ENCODE measurements at places on chromosomes 12 and 14.

DNA sequence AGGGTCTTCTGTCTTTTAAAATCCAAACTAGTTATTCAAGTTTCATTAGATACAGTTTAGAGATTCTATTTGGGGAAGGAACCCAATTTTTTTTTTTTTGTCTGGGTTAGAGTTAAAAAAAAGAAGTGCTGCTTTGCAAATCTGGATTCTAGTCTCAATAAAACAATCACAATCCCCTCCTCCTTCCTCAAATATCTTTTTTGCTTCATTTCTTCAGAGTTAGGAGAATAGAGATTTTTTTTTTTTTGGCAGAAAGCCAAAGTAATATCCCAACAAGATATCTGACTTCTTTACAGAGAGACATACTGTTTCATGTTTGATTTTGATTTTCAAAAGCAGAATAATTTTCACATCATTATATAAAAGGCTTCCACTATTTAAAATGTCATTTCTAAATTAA, 201.9 kb downstream of the FOXN3 start:
- no peak for DNase-seq

GRCh38 chr12:46717868-46718267, 107.9 kb downstream of the SLC38A4 start:
- DNase-seq: no peak

DNA sequence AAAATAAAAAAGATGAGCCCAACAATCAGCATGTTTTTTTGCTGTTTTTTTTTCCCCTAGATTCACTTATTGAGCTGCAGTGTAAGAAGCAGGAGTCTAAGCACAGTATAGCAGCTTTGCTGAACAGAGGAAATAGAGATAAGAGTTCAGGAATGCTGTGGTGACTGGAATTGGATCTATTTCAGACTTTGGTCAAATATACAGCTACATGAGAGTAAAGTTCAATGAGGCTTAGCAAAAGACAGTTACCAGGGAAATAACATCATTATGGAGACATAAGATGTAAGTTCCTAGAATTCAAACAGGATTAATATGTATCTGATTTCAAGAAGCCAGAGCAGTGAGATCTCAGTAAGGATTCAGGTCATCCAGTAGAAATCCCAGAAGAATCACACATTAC, 613.0 kb downstream of the RPS29 start:
- no peak for DNase-seq

- no peak for DNase-seq
Measured at GRCh38 chr12:46452061-46452615, 79.6 kb upstream of the SLC38A2 start.

- DNase-seq: no peak
Measured at GRCh38 chr14:50798048-50798421, 32.9 kb downstream of the NIN start.

GRCh38 chr14:51014625-51015024, 70.3 kb upstream of the PYGL start:
- no peak for DNase-seq

DNA sequence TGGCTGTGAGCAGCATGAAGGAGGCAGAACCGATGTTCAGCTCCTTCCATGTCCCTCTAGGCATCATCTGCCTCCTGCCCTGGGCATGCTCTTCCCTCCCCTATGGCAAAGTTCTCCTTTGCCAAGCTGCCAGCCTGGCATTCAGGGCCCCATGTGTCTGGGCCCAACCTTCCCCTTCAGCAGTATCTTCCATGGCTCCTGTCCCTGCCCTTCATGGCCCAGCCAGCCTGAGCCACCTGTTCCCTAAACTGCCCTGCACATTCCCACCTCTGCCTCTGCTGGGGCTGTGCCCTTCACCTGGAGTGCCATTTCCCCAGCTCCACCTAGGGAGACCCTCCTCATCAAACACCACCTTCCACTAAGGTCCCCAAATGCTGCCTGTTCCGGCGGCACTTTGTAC, 74.0 kb upstream of the TCL1A start:
- no peak for DNase-seq
